ENCODE measurements at places on chromosomes 4 and X. TPM values are rescaled to one million over a fixed set of nuclear protein-coding genes. Genes with fewer than 3 reads are reported as not detected.

GRCh38 chr4:119540249-119540648 lies 88.4 kb downstream of the PDE5A start:
- no peak for DNase-seq

- DNase-seq, result no peak
Observed at GRCh38 chr4:72846280-72847111, 223.0 kb downstream of the COX18 start.

DNA sequence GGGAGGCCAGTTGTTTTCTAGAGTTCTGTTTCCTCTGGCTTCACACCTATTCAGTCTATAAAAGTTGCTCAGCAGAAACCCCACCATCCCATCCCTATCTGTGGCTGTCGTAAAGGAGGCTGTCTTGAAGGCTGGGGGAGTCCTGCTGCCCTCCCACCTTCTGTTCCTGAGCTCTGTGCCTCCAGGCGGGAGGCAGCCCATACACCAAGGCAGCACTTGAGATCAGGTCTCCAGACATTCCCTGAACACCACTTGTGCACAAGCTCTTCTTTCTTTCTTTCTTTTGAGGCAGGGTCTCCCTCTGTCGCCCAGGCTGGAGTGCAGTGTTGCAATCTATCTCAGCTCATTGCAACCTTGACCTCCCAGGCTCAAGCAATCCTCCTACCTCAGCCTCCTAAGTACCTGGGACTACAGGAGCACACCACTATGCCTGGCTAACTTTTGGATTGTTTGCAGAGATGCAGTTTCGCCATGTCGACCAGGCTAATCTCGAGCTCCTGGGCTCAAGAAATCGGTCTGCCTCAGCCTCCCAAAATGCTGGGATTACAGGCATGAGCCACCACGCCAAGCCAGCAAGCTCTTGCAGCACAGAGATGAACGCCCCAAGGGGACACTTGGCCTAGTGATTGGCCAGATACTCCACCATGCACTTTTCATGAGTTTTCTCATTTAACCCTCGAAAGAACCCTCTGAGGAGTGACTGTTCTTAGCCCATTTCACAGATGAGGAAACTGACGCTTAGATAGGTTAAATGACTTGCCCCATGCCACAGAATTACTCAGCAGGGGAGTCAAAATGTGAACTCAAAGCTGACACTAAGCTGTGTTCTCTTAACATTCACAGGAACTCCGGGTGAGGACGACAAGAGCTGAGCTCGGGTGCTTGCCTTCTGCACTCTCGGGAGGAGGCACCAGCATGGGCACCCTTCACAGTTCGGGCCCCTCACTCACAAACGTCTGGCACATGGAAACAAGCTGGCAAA lies 55.8 kb upstream of the ENPP6 start:
- no peak for DNase-seq

DNA sequence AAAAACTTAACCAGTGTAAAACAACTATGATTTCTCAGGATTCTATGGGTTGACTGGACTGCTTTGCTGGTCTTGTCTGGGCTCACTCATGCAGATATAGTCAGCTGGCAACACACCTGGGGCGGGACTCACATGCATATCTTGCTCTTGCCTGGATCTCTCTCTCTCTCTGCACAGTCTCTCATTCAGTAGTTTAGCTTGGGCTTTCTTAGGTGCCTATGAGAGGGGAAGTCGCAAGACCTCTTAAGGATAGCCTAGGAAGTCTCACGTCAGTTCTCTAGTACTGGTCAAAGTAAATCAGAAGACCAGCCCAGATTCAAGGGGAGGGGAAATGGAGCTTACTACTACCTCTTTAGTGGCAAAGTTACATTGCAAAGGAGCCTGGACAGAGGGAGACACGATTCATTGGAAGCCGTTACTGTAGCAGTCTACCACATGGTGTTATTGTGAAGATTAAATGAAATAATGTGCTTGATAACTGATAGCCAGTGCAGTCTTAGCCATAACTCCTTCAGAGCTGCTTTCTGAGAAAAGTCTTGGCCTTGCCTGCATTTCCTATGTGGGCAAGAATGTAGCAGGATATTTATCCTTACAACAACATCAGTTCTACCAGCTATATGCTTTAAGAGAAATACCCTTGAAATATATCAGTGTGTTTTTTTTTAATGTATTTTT lies 2.1 kb downstream of the COPS4 start:
- DNase-seq, result no peak

- no peak for DNase-seq
Observed at GRCh38 chrX:21972046-21972445, 31.5 kb downstream of the SMS start.

DNA sequence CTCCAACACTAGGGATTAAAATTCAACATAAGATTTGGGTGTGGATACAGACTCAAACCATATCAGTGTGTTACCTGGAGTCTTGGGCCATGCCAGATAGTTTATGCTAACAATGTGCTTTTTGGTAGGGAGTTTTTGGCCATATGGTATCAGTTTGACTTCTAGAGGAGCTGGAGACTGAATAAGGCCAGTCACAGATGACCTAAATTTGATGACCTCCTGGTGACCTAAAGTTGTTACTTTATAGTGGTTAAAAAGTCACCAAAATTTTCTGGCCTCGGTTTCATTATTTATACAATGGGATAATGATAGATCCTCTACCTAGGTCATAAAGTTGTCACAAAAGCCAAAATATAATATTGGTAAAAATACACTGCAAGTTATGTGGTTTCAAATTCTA lies 877.1 kb downstream of the RAPGEF2 start:
- no peak for DNase-seq

DNA sequence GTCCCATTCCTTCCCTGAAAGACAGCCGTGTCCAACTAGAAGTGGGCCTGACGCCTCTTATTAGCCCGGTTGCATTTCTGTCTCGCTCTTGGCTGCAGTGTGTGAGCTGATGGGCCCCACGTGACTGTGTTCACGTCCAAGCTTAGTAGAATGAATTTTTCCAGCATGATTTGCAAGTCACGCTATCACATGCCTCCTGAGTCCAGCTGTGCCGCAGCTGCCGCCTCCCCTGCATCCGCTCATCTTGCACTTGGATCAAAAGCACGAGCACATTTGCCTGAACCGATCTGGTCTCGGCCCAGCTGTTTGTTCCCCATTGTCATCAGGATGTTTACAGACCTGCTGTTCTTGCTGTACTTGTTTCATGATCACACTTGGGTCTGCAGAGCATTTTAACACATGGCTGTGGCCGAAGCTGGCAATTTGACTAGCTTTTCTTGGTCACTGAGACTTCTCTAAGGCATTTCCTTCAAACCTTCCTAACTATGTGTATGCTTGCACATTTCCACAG lies 126.5 kb downstream of the KIT start:
- DNase-seq, result no peak

IQCM gene
- not detected for total RNA-seq

STOX2 gene
- 0.23 TPM for total RNA-seq

Measured in natural killer cell (primary cell).